ENCODE measurements at places on chromosomes 11 and 22. TPM values are rescaled to one million over a fixed set of nuclear protein-coding genes. Genes with fewer than 3 reads are reported as not detected.

Gene DEFB131B
- total RNA-seq: not detected

GRCh38 chr11:16861862-16862261 lies 123.4 kb downstream of the C11orf58 start:
- H3K4me1 ChIP-seq: no peaks in the 10 kb centered on the region
- H3K27ac ChIP-seq: no peak overlapping the region
- no peak for DNase-seq
- H3K36me3 ChIP-seq: peaks cover 5% of the 10 kb centered on the region
- H3K27me3 ChIP-seq: no peaks in the 10 kb centered on the region
- no peak overlapping the region for H3K4me3 ChIP-seq

GRCh38 chr22:36702842-36703215 lies 723 bp downstream of the CACNG2 start:
- no peak overlapping the region for H3K4me3 ChIP-seq
- no peaks in the 10 kb centered on the region for H3K4me1 ChIP-seq
- H3K36me3 ChIP-seq: no peaks in the 10 kb centered on the region
- peaks cover 13% of the 10 kb centered on the region for H3K27me3 ChIP-seq
- peak; percentile 6 for DNase-seq
- no peak overlapping the region for H3K27ac ChIP-seq

- no peaks in the 10 kb centered on the region for H3K4me1 ChIP-seq
- no peak overlapping the region for H3K4me3 ChIP-seq
- no peak for DNase-seq
- H3K27ac ChIP-seq: no peak overlapping the region
These were observed 6.0 kb downstream of the TBCEL start for GRCh38 chr11:121029813-121030445.

DNA sequence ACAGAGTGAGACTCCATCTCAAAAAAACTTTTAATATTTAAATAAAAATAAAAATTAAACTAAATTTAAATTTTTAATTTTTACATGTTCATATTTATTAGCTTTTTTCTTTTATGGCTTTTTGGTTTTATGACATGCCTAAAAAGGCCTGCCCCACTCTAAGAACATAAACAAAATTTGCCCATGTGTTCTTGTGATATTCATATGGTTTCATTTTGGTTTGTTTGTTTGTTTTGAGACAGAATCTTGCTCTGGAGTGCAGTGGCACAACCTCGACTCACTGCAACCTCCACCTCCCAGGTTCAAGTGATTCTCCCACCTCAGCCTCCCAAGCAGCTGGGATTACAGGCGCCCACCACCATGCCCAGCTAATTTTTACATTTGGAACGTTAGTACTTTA lies 27.7 kb downstream of the SUSD2 start:
- DNase-seq: no peak
- peaks cover 5% of the 10 kb centered on the region for H3K4me1 ChIP-seq
- no peak overlapping the region for H3K27ac ChIP-seq
- H3K4me3 ChIP-seq: no peak overlapping the region

DNA sequence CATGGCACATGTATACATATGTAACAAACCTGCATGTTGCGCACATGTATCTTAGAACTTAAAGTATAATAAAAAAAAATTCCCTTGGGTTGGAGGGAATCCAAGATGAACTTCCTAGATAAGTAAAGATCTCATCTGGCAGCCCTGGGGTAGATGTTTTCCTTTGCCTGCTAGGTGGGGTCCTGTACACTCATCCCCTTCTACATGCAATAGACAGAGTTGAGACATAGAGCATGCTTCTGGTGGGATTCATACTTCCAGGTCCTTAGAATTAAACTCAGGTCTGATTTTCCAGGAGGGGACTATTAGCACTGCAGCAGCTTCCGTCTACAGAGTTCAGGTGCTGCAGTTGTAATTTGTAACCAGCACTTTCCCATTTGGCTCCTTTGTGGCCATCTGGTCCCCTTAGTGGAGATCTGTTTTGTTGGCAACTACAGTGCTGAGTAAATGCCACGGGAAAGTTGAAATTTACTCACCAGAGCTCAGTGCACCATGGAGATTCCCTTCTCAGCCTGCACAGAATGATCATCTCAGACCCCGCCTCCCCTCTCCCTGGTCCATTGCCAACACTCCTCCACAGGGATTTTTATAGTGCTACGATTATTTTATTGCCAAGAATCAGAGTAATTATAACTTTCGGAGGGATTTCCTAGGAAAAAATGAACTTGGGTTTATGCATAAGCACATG lies 220.1 kb upstream of the E2F8 start:
- no peak overlapping the region for H3K4me3 ChIP-seq
- no peak for DNase-seq
- no peaks in the 10 kb centered on the region for H3K27me3 ChIP-seq
- no peaks in the 10 kb centered on the region for H3K36me3 ChIP-seq
- H3K4me1 ChIP-seq: peaks cover 2% of the 10 kb centered on the region

DNA sequence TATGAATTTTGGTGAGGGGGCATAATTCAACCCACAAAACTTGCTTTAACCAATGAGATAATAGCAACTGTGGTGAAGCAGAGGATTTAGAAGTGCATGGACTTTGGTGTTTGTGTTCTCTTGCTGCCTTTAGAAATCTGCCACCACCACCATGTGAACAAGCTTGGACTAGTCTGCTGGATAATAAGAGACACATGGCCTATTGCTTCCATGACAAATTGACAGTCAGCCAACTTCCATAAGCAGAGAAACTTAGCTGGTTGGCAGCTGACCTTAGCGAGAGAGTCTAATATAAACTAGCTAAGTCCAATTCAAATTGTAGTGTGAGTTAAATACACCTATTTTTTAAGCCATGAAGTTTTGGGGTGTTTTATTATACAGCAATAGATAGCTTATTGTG lies 482.1 kb upstream of the ANO5 start:
- no peak overlapping the region for H3K4me3 ChIP-seq
- no peaks in the 10 kb centered on the region for H3K27me3 ChIP-seq
- H3K27ac ChIP-seq: no peak overlapping the region
- H3K36me3 ChIP-seq: no peaks in the 10 kb centered on the region

Gene LGALS1
- 227 TPM for total RNA-seq

Gene APOL3
- 43.7 TPM for total RNA-seq

- H3K27ac ChIP-seq: no peak overlapping the region
- H3K36me3 ChIP-seq: no peaks in the 10 kb centered on the region
- H3K27me3 ChIP-seq: no peaks in the 10 kb centered on the region
- H3K4me1 ChIP-seq: peaks cover 6% of the 10 kb centered on the region
- no peak for DNase-seq
These were observed 323 bp upstream of the HIKESHI start for GRCh38 chr11:86301742-86302091.

Gene UBQLNL
- 0.69 TPM for total RNA-seq

DNA sequence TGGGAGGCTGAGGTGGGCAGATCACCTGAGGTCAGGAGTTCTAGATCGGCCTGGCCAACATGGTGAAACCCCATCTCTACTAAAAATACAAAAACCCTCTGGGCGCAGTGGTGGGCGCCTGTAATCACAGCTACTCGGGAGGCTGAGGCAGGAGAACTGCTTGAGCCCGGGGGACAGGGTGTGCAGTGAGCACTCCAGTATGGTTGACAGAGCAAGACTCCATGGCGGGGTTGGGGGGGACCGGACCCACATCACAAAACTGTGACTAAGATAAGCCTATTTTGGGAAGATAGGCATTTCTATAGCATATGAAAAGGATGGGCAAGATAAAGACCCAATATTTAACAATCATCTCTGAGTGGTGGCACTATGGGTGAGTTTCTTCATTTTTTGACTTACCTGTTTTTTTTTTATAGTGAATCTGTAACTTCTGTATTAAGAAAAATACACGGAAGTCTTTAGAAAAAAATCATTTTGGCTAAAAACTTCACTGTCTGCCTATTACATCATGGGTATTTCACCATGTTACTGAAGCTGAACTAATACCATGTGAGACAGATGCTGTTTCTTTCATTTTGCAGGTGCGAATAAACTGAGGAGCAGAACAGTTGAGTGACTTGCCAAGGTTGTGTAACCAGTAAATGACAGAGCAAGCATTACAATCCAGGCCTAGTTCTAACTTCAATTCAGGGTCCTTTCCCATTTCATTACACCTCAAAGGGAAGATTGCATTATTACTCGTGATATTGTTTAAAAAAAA lies 2.5 kb downstream of the CELF1 start:
- no peaks in the 10 kb centered on the region for H3K4me1 ChIP-seq
- no peaks in the 10 kb centered on the region for H3K27me3 ChIP-seq
- DNase-seq: no peak
- H3K36me3 ChIP-seq: no peaks in the 10 kb centered on the region
- no peak overlapping the region for H3K27ac ChIP-seq

DNA sequence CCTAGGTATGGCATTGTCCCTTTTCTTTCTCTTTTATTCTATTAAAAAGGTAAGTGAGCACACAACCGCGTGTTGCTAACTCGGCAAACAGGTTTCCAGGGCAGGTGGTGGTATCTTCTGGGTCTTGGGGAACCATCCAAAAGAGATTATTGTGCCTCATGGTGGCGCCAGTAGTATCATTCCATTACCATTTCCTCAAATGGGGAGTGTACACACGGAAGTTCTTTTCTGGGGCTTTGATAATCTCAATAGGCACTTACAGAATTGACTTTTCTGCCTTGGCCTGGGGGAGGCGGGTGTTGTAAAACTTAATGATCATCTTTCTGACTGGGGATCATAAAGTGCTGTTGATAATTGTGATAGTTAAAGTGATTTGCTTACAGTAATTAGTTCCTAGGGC lies 234.1 kb downstream of the KIRREL3 start:
- H3K27me3 ChIP-seq: no peaks in the 10 kb centered on the region
- H3K4me3 ChIP-seq: no peak overlapping the region
- H3K36me3 ChIP-seq: no peaks in the 10 kb centered on the region
- no peak overlapping the region for H3K27ac ChIP-seq

DNA sequence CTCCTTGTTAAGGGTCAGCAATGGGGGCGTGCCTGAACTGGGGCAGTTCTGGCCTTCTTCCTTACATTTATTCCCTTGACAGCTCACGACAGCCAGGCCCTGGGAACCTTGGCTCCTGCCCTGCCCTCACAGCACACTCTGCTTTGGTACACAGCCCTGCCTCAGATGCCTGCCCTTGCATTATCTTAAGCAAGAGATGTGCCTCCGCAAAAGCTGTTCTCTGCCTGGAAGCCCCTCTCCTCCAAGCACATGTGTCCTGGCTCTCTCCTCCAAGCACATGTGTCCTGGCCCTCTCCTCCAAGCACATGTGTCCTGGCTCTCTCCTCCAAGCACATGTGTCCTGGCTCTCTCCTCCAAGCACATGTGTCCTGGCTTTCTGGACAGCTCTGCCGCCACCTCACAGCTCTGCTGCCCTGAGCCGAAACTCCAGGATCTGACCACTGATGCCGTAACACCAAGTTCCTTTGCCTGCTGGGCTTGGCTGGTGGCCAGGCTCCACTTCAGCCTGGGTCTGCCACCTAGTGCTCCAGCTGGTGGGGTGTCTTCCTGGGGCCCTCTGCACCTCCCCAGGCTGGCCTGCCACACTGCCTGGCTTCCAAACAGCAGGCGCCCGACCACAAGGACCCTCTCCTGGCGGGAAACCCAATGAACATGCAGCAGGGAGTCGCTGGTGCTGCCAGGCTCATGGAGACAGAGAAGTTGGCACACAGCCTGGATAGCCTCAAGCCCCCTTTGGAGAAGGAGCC lies 53.0 kb downstream of the SCUBE1 start:
- no peaks in the 10 kb centered on the region for H3K27me3 ChIP-seq
- H3K4me1 ChIP-seq: peaks cover 7% of the 10 kb centered on the region
- peak; percentile 58 for DNase-seq
- peak overlapping the region; percentile 46 for H3K4me3 ChIP-seq

DNA sequence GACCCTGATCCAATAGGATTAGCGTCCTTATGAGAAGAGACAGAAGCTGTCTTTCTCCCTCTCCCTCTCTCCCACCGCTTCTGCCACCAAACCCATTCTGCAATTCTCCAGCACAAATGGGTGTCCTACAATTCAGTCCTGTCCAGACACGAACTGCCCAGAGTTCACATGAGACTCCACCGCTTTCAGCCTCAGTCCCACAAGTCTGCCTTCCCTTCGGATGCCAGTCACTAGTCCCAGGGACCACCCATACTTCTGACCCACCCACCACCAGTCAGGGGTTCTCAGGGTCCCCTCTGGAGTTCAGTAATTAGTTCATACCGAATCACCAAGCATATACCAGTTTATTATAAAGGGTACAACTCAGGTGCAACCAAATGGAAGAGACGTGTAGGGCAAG lies 73.6 kb downstream of the TRIM29 start:
- DNase-seq: no peak
- H3K27me3 ChIP-seq: no peaks in the 10 kb centered on the region
- H3K36me3 ChIP-seq: no peaks in the 10 kb centered on the region
- peaks cover 4% of the 10 kb centered on the region for H3K4me1 ChIP-seq
- H3K4me3 ChIP-seq: no peak overlapping the region
- no peak overlapping the region for H3K27ac ChIP-seq

Gene SYVN1
- total RNA-seq: 69.8 TPM

DNA sequence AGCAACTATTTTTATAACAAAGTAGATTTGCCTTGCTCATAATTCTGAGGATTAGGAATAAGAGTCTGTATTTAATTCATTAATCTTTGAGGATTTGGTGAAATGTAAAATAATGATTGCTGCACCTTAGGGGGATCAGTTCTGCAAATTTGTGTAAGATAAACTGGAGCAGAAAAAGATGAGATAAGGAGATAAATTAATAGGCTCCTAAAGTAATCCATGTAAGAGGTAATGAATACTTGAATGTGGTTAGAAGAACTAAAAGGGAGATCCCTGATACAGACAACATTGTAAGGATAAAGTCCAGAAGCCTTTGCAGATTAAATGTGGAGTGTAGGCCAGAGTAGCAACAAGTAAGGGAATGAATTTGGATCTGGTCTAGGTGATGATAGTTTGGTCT lies 45.6 kb downstream of the PDHX start:
- DNase-seq: no peak
- H3K27me3 ChIP-seq: no peaks in the 10 kb centered on the region
- no peak overlapping the region for H3K4me3 ChIP-seq
- H3K36me3 ChIP-seq: no peaks in the 10 kb centered on the region
- no peaks in the 10 kb centered on the region for H3K4me1 ChIP-seq

GRCh38 chr11:27406498-27407354 lies 43.7 kb upstream of the CCDC34 start:
- H3K27me3 ChIP-seq: no peaks in the 10 kb centered on the region
- H3K4me1 ChIP-seq: no peaks in the 10 kb centered on the region
- no peak for DNase-seq
- no peak overlapping the region for H3K4me3 ChIP-seq
- H3K36me3 ChIP-seq: no peaks in the 10 kb centered on the region

DNA sequence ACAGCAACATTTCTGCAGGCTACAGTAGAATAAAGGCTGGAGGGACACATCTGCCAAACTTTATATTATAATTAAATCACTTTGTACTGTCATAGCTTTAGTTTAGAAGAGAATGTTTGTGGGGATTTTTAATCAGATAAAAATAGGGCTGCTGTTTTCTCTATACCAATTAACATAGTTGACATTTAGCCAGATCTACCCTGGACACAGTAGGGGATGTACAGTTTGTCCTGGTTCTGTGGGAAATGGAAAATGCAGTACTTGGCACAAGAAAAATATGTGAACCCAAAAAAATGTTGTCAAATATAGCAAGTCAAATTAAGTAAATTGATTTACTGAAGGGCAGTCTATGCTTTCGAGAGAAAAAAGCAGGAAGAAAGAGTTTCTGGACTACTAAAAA lies 20.8 kb upstream of the PICALM start:
- H3K27ac ChIP-seq: no peak overlapping the region
- no peaks in the 10 kb centered on the region for H3K27me3 ChIP-seq
- no peaks in the 10 kb centered on the region for H3K36me3 ChIP-seq
- H3K4me3 ChIP-seq: no peak overlapping the region
- no peak for DNase-seq
- no peaks in the 10 kb centered on the region for H3K4me1 ChIP-seq

Gene ADAMTS8
- 1.2 TPM for total RNA-seq

- no peak overlapping the region for H3K27ac ChIP-seq
- H3K4me1 ChIP-seq: no peaks in the 10 kb centered on the region
- H3K36me3 ChIP-seq: peaks cover 4% of the 10 kb centered on the region
- no peak overlapping the region for H3K4me3 ChIP-seq
These were observed 31.2 kb downstream of the KMT5B start for GRCh38 chr11:68181719-68182451.

Data from kidney (tissue), 22 donors.